Fibroblast of the conjunctiva (primary cell): ENCODE measurements at places on chromosomes 1 and 21.

GRCh38 chr1:241208910-241209379 lies 148.1 kb downstream of the RGS7 start:
- no peak for DNase-seq

DNA sequence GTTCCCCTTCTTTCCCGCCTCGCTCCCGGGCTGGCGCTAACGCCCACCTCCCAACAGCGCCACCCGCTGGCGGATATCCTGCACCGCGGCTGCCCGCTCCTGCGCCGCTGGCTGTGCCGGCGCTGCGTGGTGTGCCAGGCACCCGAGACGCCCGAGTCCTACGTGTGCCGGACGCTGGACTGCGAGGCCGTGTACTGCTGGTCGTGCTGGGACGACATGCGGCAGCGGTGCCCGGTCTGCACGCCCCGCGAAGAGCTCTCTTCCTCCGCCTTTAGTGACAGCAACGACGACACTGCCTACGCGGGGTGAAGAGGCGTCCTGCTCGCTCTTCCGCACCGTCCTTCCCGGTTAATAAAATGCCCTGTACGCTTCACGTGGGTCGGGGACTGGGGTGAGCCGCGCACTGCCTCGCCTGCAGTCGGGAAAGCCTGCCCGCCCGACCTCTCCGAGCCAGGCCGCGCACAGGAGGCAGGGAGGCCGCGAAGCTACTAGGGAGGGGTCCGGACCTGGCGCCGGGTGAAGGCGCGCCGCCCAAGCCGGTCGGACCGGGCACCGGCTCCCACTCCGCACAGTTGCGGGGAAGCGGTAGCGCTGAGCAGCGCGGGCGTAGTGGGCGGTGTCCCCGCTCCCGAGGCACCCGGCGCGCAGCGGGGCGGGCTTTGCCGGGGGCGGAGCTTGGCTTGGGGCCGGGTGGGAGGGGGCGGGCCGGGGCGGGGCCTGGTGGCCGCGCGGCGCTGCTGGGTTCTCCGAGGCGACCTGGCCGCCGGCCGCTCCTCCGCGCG lies at the start of gene ADAM15:
Gene ADAM15 (plus strand): TSS at position 757 of the 782 bp plus-strand sequence. CDS start 71 bp downstream, outside the sequence.
- DNase-seq: no peak

- peak; percentile 35 for DNase-seq
These were observed 71.0 kb downstream of the RD3 start for GRCh38 chr1:211420845-211421454.

GRCh38 chr1:30701258-30701633 lies 22.1 kb downstream of the MATN1 start:
- DNase-seq: no peak

DNA sequence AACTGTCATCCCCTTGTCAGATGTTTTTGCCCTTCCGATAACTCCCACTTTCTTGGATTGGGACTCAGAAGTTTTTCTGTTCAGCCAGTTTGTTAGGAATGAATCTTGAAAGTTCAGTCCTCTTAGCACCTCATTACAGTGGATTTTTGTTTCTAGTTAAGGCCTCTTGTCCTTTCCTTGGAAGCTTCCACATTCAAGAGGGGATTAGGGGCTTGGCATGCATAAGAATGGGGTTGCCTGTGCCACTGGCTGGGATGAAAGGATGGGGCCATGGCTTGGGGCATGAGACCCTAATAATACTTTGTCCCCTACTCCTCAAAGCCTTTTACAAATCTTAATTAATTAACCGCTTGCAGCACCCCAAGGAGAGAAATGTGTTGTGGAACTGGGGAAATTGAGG lies 2.4 kb upstream of the DHDDS start:
- no peak for DNase-seq

GRCh38 chr1:154813300-154813816 lies 56.7 kb downstream of the KCNN3 start:
- no peak for DNase-seq

GRCh38 chr1:193419295-193419694 lies 232.9 kb upstream of the B3GALT2 start:
- DNase-seq: no peak

DNA sequence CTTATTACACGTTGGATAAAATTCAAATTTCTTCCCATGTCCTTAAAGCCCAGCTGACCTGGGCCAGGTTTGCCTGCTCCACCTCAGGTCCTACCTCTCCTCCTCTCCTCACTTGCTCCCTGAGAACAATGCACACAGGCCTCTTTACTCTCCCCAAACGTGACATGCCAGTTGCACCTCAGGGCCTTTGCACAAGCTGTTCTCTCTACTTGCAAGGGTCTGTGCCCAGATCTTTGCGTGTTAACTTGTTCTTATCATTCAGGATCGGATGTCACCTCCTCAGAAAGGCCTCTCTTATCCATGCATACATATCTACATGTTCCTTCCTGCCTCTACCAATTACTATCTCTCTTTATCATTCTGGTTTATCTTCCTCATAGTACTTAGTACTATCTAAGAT lies 14.7 kb upstream of the LEFTY1 start:
- DNase-seq: no peak

DNA sequence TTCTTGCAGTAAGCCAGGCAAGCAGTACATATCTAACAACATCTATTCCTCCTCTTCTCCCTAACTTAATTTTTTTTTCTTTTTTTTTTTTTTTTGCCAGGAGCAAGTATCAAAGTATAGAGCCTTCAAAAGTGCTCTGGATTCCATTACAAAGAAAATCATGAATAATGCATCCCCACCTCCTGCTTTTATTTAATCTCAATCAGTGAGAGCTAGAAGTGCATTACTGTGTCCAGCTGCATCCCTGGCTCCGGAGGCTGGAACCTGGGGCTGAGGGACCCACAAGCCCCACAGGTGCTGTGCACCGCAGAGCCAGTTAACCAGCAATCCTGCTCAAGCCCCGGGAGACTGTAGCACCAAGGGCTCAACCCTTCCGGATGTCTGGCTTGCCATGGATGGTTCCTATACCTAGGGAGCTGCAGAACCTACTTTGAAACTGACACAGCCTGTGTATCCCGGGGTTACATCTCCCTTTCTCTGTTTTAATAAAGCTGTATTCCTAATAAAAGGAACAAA lies 455.9 kb upstream of the RUNX1 start:
- DNase-seq: no peak

DNA sequence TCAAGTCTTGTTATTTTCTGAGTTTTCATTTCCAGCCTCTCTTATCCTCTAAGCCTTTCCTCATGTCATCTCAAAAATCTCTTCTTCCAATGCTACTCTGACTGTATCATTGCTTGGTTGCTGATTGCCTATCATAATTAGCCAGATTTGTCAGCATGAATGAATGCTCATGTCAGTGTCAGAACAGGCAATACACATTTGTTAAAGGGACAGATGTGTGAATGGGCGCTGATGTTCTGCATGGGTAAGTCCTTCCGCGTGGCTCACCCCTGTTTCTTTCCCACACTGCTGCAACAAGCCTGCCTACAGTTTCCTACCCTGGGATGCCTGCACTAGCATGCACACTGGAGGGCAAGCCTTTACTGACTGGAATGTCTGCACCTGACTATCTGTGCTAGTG lies 100.6 kb downstream of the RHOU start:
- no peak for DNase-seq

- DNase-seq: no peak
These were observed 163.8 kb upstream of the ESRRG start for GRCh38 chr1:216887032-216887431.

GRCh38 chr1:10682108-10682445 lies 114.4 kb downstream of the CASZ1 start:
- DNase-seq: no peak

DNA sequence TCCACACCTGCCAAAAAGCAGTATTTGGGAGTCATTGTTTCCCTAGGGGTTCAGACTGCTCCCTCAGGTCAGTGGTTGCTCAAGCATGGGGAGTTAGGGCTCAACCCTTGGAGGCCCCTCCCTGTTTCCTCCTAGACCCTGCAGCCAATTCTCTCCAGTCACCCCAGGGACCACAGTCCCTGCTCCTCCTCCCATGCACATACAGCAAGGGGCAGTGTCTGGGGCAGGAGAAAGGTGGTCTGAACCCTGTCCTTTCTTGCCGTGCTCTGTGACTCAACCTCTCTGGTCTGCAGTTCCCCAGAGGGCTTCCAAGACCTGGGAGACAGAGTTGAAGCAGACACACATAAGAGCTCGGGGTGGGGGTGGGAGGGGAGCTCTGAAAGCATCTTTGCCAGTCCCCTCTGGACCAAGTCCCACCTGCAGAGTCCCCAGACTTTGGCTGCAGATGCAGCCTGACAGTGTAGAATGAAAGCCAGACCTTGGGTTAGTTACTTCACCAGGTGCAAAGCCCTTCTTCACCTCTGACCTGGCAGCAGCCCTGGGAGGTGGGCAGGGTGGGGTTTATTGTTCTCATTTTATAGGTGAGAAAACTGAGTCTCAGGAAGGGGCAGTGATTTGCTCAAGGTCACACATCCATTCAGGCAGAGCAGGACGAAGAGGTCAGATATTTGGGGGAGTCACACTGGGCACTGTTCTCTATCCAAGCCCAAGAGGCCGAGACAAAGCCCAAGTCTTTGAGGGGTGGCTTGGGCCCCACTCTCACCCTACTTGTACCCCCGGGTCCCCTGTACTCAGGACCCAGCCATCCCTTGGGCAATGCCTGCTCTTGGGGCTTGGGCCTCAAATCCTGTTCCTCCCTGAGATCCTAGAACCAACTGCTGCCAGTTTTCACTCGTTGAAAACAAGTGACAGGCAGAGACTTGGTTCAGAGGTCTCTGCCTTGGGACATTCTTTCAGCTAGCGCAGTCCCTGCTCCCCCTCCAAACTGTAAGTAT lies 748 bp downstream of the PDZK1IP1 start:
- DNase-seq: no peak

GRCh38 chr1:93549811-93550210 lies 101.9 kb downstream of the FNBP1L start:
- no peak for DNase-seq

- no peak for DNase-seq
These were observed 19.0 kb upstream of the JUN start for GRCh38 chr1:58802640-58803399.

DNA sequence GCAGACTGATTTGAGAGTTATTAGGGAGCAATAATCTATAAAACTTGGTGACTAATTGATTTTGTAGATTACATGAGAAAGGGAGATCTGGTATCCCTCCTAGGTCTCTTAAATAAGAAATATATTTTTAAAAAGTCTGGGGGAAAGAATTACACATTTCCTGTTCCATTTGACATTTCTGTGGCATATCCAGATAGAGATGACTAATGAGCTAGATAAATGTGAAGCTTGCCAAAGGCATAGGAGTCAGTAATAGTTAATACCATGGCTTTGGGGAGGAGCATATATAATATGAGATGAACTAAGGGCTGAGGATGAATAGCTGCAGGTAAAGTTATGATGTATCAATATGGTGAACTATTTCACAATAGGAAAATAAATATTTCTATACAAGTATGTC lies 663.7 kb downstream of the PTPRC start:
- no peak for DNase-seq
